NCI-H1436 (cell line): ENCODE measurements at places on chromosomes 5 and 9.

- DNase-seq: no peak
Observed at GRCh38 chr9:34746526-34746925, 36.6 kb upstream of the CCL21 start.

DNA sequence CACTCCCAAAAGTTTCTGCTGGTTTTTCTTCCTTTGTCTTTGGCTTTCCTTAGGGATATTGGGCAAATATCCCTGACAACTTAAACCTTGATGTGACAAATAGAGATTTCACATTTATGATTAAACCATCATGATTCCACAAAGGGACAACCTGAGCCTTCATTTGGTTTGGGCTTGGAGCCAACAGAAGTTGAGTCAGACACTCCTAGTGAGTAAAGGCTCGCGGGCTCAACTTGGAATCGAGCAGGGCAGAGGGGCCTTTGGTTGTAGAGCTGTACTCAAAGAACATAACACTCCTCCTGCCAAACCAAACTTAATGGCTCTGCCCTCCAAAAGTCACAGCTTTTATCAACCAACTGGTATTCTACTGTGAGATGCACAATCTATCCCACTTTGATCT is 290.2 kb upstream of the MAP3K1 start:
- DNase-seq: no peak

DNA sequence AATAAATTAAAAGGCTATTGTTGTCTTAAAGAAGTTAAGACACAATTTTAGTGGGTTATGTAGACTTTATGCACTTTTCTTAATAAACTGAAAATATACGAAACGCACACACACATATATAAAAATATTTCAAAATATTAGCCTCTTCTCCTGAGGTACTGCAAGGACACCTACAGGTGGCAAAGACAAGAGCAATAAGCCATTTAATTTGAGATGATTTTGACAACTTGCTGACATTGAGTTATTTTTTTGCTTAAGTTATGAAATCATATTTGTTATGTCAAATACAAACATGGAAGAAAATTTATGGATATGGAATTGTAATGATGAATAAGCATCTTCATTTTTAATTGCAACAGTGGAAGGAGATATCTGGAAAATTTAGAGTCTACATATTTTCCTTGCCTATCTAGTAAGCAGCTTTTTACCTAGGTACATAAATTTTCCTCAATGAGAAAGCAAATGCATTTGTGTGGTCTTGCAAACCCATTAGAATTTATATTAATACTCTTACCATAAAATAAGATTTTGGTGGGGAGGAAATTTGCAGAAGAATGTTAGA is 301.6 kb downstream of the ISL1 start:
- DNase-seq: no peak

GRCh38 chr9:116467740-116468351 is 219.3 kb upstream of the TRIM32 start:
- DNase-seq: no peak

DNA sequence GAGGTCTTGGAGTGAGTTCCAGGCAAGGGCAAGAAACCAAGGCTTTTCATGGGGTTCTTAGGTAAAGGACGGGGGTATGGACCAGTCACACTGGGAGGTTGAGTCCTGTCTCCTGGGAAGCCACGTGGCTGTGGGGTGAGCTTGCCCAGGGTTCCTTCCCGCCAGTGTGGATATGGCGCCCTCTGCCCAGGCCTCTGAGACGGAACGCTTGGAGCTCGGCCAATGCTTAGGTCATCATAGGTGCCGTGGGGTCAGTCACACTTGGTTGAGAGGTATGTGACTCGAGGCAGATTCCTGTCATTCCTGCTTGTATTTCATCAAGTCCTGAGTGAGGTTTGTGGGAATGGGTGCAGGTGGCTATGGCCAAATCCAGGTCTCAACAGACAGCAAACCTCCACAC is 46.2 kb downstream of the TENT4A start:
- no peak for DNase-seq

DNA sequence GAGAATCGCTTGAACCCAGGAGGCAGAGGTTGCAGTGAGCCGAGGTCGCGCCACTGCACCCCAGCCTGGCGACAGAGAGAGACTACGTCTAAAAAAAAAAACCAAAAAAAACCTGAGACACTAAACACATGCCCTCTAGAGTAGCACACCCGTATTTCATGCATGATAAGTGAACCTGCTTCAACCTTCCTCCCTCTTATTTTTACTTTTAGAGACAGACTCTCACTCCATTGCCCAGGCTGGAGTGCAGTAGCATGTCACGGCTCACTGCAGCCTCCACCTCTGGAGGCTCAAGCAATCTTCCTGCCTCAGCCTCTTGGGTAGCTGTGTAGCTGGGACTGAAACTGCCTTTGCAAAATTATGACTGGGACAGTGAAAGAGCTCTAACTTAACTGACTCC is 17.6 kb upstream of the NANS start:
- DNase-seq: no peak
